ENCODE measurements at places on chromosomes 4 and X.
A peak's percentile ranks its signal among the peaks of the same experiment; 100 is the strongest.

GRCh38 chr4:76989391-76990061 lies 40.0 kb downstream of the SEPTIN11 start:
- DNase-seq = no peak

DNA sequence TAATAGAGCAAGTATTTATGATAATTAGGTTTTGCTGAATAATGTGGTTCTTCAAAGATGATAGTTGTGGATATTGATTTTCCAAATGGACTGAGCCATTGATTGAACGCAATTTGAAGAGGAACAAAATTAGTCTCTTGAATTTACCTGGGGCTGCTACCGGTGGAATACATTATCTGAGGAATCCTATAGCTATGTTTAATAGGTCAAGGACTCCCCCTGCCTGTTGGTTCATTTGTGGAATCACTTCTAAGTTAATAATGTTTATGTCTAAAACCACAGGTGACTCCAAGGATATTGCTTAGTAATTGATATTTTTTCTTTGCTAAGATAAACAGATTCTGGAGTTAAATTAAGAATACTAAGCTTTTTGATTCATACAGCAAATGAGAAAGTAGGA lies 576.0 kb upstream of the PABPC4L start:
- DNase-seq = peak; percentile 17

DNA sequence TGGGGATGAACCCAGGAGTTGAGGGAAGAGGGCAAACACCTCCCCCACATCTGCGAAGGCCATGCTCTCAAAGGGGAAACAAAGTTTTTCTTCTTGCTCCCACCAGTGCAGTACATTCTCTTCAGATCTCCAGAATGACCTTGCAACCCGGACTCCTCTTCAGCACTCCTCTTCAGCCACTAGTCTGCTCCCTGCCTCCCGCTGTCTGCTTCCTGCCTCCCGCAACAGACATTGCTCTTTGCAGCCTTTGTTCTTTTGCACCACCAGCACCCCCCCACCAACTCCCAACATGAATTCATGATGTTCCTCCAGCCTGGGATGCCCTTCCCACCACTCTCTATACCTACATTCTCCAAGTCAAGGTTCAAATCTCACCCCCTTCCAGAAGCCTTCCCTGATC lies 32.1 kb downstream of the UTP14A start:
- DNase-seq = no peak

GRCh38 chrX:129723511-129723910 lies 15.3 kb upstream of the XPNPEP2 start:
- DNase-seq = no peak

DNA sequence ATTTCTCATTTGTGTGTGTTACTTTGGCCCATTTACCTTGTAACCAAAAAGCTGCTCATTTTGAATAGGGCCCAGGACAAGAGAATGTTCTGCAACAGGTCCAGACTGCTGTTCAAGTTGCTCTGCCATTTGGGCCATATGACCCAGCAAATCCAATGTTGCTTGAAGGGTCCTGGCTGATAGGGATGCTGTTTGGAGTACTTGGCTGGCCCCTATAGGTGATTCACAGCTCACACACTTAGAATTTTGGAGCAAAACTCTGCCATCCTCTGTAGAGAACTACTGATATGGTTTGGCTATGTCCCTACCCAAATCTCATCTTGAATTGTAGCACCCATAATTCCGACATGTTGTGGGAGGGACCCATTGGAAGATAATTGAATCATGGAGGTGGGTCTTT lies 131.5 kb downstream of the AASDH start:
- DNase-seq = no peak

DNA sequence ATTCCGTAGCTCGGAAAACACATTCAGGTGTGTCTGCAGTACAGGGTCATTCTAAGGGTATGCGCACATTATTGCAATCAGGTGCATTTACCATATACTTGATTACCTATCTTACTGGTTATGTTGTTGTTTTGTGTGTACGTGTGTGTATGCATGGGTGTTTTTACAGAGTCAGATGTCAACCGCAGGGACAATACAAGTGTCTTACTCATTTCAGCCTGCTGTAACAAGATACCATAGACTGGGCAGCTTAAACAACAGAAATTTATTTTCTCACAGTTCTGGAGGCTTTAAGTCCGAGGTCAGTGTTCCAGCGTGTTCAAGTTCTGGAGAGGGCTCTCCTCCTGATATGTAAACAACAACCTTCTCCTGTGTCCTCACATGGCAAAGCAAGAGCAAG lies 316.7 kb downstream of the DMD start:
- no peak for DNase-seq

All from NCI-H1417 treated with DMSO at 0.1 percent for 48 hours (cell line).